ENCODE measurements at places on chromosomes 5 and 9. TPM values are rescaled to one million over a fixed set of nuclear protein-coding genes. Genes with fewer than 3 reads are reported as not detected.

DNA sequence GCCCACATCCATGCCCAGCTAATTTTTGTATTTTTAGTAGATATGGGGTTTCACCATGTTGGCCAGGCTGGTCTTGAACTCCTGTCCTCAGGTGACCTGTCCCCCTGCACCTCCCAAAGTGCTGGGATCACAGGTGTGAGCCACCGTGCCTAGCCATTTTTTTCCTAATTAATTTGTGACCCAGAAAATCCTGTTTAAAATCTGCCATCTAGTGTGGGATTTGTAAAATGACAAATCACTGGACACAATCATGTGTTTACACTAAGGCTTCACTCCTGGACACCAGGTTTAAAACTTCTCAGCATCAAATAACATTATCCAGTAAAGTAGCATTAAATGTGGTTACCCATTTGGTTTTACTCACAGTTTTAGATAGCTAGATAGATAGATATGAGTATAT lies 18.6 kb upstream of the KDM4C start:
- peak; percentile 5 for DNase-seq

Gene MARCOL
- total RNA-seq = not detected

DNA sequence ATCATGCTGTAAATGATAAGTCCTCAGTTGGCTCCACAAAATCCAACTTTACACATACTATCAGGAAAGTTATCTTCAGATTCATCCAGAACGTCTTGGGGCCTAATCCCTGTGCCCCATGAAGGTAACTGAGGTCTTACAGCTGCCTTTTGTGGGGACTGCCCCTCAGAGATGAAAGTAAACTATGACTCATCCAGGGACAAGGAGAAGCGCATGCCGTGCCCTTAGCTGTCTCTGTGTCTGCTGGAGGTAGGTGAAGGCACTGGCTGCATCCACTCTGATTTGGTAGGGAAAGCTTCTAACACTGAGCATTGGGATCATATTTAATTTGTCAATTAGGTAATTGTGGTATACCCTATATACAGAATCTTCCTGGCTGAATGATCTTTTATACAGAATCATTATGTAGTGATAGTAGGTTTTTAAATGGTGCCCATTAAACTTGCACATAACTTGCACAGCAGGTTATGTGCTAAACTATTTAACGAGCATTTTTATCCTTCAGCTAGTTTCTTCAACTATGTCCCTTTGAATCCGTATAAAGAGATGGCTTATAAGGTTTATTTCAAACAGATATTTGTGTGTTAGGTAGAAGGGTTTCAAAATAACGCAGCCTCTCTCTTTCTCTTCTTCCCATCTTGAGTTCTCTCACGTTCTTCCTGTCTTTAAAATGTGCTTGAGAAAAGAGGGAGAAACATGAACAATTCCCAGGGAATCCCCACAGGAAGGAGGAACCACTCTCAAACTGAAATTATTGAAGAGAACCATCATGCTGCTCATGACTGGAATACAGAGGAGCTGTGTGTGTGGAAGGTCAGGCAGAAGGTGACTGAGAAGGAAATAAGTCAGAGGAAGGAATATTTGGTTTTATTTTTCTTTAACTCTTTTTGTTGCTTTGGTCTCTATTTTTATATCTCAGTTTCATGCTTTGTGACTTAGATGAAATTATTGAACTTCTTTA lies 250.9 kb downstream of the CD180 start:
- DNase-seq = no peak

GRCh38 chr9:111868475-111868874 lies 28.1 kb upstream of the UGCG start:
- no peak for DNase-seq

DNA sequence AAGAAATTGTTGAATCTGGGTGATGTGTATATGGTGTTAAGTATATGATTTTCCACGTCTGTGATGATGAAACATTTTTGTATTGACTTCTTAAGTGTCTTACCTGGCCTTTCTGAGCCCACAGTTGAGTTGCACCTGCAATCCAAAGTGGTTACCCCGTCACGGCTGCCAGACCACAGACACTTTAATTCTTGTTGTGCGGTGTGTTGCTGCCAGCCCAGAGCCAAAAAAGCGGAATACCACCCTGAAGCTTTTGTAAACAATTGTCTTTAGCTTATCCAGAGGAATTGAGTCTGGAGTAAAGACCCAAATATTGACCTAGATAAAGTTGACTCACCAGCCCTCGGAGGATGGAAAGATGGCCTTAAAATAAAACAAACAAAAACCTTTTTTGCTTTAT lies 35.1 kb downstream of the MTAP start:
- no peak for DNase-seq

DNA sequence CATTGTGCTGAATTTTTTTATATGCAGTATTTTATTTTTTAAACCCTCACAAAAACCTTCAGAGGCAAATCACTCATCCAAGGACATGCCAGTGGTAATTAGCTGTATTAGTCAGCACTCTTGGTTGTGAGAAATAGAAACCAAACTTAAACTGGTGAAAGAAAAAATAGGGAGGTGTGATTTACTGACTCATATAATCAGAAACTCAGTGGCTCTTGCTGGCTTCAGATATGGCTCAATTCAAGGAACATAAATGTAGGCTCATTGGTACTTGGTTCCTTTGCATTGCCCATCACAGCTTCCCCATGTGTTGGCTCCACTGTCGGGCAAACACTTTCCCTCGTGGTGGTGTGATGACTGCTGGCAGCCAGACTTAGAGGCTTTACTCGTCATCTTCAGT lies 497.2 kb downstream of the MAT2B start:
- no peak for DNase-seq

DNA sequence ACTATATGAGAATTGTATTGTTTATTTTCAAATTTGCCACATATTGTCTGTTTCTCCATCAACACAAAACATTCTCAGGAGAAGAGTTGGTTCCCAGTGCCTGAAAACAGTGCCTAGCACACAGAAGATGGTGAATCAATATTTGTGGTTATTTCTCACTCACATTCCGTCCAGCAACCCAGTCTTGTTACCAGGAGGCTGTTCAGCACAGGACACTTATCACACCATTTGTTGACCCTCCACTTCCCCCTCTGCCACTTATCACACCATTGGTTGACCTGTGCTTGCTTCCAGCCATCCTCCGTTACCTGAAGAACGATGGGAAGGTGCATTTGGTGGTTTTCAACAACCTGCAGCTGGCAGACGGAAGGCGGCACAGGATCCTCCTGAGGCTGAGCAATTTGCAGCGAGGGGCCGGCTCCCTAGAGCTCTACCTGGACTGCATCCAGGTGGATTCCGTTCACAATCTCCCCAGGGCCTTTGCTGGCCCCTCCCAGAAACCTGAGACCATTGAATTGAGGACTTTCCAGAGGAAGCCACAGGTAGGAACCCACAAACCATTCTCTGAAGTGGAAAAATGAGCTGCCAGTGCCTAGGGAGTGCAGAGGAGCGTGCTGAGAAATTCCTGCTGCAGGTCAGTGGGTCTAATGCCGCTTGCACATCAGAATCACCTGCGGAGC lies 20.5 kb downstream of the THBS4 start:
- no peak for DNase-seq

Gene TSLP
- total RNA-seq = 1.7 TPM

Gene VCAN
- 90.0 TPM for total RNA-seq

- DNase-seq = no peak
These were observed 12.5 kb upstream of the PRLR start for GRCh38 chr5:35242702-35243258.

GRCh38 chr5:74113196-74113540 lies 487.2 kb downstream of the ARHGEF28 start:
- DNase-seq = no peak

- no peak for DNase-seq
These were observed 46.2 kb downstream of the PCA3 start for GRCh38 chr9:76810377-76810957.

DNA sequence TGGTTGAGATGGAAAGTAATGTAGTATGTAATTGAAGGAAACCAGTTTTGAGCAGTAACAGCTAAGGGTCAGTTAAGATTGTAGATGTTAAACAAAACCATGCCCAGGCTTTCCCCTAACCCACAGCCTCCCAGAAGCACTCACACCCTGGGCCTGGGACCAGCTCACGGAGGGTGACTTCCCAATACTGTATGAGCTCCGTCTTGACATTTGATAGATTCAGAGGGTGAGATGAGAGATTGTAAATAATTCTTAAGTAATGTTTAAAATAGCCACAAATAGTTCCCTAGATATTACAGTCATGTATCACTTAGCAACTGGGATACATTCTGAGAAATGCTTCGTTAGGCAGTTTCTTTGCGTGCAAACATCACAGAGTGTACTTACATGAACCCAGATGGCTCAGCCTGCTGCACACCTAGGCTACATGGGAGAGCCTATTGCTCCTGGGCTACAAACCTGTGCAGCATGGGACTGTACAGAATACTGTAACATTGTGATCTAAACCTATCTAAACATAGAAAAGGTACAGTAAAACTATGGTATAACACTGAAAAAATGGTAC lies 140.7 kb downstream of the FANCC start:
- no peak for DNase-seq

DNA sequence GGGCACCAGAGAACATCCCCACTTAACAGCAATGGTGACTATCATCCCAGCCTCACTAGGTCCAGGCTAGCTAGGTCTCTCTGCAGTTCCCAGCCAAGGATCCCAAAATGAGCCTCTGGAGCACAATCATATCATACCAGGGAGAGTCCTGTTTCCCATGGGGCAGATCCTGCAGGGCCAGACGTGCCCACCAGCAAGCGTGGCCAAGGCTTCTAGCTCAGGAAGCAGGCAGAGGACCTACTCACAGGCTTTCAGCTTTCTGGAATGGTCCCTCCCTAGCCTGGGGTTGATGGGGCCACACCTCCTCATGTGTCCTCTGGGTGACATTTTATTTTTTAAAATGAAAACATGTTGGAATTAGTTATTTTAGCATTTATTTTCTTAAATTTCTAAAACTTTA lies 45.7 kb upstream of the PITX1 start:
- DNase-seq = peak; percentile 33

- DNase-seq = no peak
These were observed 17.8 kb downstream of the CDK7 start for GRCh38 chr5:69252437-69252836.

Gene PHF24
- 0.23 TPM for total RNA-seq

DNA sequence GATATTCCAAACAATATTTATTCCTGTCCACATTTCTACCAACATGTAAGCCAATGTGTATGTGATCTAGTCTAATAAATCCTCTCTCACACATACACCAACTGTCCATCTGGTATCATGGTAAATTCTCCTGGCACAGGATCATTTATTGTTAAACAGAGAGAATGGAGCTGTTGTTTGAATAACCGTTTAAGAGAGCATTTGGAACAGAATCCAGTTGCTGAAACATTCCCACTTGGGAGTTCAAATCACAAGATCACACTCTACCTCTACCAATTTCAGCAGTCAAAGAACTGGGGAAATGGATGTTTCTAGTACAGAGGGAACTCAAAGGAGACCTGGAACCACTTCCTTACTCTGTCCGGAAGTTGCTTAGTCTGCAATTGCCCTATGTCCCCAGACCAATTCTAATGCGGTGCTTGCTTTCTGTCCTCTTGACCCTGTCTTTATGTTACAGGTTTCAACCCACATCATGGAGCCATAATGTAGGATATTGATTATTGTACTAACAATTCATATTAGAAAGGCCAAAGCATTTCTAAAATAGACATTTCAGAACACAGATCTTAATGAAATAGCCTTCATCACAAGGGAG lies 488.4 kb downstream of the SEMA5A start:
- DNase-seq = no peak

Gene SVEP1
- total RNA-seq = 88.1 TPM
